ENCODE measurements at places on chromosomes 3 and 15. TPM values are rescaled to one million over a fixed set of nuclear protein-coding genes. Genes with fewer than 3 reads are reported as not detected.

DNAH12 gene
- total RNA-seq: 0.03 TPM

- no peak for DNase-seq
Observed at GRCh38 chr15:31262901-31263671, 63.5 kb upstream of the KLF13 start.

DNA sequence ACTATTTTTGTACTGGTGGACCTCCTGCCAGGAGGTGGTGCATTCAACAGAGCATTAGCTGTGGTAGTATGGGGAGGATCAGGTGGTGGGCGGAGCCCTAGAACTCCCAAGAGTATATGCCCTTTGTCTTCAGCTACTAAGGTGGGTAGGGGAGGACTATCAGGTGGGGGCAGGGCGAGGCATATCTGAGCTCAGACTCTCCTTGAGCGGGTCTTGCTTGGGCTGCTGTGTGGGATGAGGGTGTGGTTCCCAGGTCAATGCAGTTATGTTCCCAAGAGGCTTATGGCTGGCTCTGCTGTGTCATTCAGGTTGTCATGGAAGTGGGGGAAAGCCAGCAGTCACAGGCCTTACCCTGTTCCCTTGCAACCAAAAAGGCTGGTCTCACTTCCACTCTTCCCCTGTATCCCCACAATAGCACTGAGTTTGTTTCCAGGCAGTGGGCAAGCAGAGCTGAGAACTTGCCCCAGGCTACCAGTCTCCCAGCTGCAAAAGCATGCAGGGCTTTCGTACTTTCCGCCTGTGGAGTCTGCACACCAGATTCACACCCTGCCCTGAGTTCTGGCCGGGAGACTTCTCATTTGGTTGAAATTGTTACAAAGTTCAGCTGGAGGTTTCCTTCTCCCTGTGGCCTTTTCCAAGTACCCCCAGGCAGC lies 93.7 kb upstream of the DPPA4 start:
- DNase-seq: no peak

DNA sequence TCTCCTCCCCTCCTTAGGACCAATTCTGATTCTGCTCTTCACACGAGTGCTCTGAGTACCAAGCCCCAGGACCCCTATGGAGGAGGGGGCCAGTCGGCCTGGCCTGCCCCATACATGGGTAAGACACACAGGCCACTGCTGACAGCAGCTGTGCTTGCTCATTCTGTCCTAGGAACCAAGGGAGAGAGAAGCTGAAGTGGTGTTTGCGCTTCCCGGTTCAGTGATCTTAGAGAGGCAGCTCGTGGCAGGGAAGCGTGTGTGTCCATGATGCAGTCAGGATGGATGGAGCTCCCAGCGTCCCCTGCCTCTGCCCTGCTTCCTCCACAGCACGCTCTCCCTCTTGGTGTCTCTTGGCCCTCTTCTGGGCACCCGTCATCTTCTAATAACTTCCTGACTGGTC lies 77.6 kb downstream of the CRTC3 start:
- DNase-seq: no peak

STRIT1 gene
- not detected for total RNA-seq

DNA sequence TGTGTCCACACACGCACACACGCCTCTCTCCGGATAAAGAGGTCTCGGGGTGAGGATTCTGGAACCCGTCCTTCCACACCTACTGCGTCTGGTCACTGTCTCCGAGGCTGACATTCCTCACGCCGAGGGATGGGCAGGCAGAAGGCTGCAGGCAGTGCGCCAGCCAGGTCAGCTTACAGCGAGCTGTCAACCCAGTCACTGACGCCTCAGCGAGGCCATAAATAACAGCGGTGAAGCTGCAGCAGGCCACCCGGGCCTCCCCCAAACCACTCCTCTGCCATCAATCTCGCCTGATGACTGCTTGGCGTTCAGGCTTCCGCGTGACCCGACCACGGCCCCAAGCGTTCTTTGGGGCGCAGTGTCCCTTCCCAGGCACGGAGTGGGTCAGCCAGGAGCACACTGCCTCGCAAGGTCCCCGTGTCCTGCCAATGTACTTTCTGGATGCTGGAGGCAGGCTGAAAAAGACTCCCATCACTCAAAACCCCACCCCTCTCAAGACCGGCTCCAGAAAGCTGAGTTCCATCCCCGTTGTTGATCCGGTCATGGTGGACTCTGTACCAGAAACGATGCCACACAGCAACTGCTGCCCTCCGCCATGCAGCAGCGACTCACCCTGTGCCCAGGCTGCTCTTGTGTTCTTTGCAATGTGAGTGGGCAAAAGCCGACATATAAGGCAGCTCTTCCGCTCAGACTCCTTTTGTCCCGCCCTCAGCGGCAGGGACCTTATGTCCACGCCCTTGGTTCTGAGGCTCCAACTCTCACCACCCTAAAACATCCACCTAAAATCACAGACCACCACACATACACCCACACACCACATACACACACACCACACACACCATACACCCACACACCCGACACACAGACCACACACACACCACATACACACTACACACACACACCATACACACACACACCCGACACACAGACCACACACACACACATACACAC lies 27.1 kb downstream of the CPN2 start:
- peak; percentile 49 for DNase-seq

GRCh38 chr3:31482493-31483200 lies 50.1 kb upstream of the STT3B start:
- no peak for DNase-seq

CFAP92 gene
- not detected for total RNA-seq

DNA sequence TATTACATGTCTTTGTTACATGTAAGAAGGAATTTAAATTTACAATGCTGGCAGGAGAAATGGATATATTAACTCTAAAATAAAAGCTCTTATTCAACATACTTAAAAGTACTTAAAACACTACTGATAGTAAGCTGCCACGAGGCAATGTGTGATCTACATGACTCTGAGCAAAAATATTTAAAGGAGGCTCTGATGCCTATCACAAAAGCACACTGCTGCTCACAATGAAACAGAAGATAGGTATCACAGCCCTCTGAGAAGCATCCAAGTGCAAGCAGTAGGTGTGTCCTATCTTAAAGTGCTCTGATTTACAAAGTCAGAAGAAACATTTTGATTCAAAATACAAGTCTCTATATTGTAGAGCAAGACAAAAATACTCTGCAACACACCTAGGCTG lies 371.2 kb upstream of the WNT5A start:
- DNase-seq: no peak

- peak; percentile 9 for DNase-seq
Observed at GRCh38 chr15:100767001-100767825, 112.4 kb upstream of the ALDH1A3 start.

GRCh38 chr3:152662157-152662556 lies 172.8 kb upstream of the P2RY1 start:
- no peak for DNase-seq

SLC22A13 gene
- total RNA-seq: 0.28 TPM

Data from activated CD4-positive, alpha-beta memory T cell treated with anti-CD3 and anti-CD28 coated beads, Interleukin-2, amount 10 ng/mL, durations not matched to agents 7 days and 5 days (primary cell).